Urinary bladder (tissue), 4 donors: ENCODE measurements at places on chromosomes 4 and X.

DNA sequence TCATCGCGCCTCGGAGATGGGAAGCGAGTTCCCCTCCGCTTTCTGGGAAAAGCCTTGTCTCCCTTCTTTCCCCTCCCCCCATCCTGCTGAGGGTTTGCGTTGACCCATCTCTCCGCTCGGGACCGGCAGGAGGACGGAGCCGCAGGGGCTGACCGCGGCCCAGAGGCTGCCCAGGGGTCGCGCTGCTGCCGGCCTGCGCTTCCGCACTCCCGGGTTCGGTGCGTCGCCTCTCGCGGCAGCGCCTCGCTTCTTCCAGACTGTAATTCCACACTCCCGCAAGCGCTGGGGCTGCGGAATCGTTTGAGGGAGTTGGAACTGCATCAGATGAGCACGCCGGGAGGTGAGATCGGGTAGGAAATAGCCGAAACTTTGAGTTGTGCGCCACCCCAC lies 88.3 kb downstream of the BCOR start:
- DNase-seq = no peak

- no peak for DNase-seq
Observed at GRCh38 chr4:154942176-154942575, 161.1 kb downstream of the RBM46 start.

GRCh38 chr4:113145519-113146291 lies 96.3 kb downstream of the ANK2 start:
- no peak for DNase-seq

DNA sequence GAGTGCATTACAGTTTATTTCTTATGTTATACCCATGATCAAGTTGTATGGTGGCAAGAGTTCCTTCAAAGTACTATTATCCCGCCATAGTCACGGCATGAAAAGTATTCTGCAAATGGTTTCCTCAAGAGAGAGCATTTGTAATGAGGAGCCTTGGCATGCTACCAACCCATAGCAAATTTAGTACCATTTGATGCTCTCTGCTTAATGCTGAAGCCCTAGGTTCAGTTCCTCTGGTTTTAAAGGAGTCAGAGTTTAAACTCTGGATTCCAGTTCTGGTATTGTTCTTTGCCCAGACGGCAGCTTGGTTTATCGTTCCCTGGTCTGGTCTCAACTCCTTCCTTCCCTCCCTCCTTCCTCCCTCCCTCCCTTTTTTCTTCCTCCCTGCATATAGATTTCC lies 371.3 kb downstream of the BMPR1B start:
- DNase-seq = no peak

DNA sequence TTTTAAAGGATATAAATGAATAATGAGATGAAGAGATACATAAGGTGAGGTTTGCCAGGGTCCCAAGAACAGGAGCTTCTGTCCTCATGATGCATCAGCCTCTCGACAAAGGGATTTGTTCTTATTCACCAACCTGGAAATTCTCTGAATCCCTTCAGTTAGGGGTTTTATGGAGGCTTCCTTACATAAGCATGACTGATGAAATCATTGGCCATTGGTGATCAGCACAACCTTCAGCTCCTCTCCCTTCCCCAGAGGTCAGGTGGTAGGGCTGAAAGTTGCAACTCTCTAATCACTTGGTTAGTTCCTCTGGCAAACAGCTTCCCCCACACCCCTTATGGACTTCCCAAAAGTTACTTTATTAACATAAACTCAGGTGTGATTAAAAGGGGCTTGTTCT lies 222.0 kb downstream of the SPRY1 start:
- no peak for DNase-seq

DNA sequence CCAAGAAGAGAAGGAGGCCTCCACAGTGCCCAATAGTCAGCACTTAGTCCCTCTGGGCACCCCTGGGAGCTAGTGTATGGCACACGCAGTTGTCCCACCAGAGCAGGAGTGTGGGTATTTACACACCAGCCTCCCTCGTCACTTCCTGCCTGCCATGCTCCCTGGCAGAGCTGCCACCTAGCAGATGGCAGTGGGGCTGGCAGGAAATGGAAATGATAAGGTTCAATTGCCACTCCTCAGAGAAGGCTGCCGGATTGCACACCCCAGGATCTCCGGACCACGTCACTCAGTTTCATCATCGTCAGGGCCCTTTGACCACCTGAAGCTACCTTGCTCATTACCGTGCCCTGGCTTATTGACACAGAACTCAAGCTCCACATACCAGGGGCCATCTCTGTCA lies 173.3 kb upstream of the PSAPL1 start:
- DNase-seq = no peak

DNA sequence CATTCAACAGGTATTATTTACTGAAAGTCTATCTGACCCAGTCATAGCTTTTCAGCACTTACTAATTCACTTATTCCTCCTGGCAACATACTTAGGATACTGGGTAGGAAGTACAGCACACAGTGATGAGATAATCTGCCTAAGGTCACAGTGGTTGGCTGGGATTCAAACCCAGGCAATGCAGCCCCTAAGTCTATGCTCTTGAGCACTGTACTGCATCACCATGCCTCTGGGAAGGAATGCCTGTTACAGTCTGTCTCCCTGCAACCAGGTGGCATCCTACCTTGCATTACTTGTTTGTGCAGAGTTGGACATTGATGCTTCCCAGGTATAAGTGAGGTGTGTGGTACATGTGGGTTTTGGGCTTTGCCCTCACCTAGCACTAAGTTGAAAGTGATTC lies 21.5 kb upstream of the LRAT start:
- DNase-seq = no peak

DNA sequence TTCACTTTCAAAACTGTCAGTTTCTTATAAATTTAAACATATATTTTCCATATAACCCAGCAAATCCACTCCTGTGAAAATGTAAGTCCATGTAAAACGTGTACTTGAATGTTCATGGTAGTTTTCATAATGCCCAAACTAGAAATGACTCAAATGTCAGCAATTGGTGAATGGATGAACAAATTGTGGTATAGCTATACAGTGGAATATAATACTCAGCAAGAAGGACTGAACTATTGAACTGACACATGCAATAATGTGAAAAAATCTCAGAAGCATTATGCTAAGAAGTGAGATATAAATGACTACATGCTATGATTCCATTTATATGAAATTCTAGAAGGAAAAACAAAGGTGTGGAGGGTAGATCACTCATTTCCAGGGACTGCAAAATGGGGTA lies 52.2 kb downstream of the USP53 start:
- no peak for DNase-seq

DNA sequence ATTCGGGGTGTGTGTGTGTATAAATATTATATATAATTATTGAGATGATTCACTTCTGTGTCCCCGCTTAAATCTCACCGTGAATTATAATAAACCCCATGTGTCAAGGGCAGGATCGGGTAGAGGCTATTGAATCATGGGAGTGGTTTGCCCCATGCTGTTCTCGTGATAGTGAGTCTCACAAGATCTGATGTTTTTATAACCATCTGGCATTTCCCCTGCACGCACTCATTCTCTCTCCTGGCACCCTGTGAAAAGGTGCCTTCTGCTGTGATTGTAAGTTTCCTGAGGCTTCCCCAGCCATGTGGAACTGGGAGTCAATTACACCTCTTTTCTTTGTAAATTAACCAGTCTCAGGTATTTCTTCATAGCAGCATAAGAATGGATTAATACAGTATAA lies 851.4 kb upstream of the AGA start:
- no peak for DNase-seq

DNA sequence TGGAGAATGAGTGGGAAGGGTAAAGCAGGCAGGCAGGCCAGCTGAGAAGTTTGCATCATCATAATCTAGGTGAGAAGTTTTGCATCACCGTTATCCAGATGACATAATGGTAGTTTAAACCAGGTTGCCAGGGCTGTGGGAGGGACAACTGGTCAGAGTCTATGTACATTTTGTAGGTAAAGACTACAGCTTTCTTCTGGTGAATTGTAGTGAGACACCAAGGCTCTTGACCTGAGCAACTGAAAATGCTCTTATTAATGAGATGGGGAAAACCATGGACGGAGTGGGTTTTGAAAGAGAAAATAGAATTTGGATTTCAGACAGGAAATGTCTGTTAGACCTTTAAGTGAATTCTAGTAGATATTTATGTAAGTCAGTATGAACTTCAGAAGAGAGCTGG lies 76.0 kb upstream of the VEGFC start:
- no peak for DNase-seq

DNA sequence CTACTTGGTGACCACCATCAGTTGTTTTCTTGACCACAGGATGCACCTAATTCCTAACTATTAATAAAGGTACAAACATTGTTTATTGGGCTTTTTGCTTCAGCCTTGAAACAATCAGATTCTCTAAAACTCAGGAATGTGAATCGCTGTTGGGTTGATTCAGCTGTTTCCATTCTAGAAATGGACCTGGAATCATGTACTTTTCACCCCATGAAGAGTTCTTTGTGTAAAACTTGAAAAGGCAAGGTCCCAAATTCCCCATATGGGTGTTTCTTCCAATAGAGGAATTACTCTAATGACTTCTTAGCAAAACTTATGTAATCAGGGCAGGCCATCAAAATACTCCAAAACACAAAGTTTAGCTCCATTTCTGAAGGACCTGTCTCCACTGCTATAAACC lies 7.4 kb downstream of the AFAP1 start:
- no peak for DNase-seq

DNA sequence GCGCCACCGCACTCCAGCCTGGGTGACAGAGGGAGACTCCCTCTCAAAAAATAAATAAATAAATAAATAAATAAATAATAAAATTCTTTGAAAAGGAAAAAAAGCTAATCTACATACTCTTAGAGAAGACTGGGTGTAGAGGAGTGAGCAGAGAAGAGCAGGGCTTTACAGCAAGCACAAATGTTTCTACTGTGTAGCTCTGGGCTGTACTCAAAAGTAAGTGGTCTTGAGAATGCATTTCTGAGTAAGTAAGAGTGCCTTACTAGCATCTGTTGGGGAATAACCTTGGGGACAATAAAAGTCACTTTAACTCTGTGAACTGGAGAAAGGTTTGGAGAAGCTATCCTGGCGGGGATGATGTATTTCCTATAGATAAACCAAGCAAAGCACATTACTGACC lies 185.8 kb downstream of the WDFY3 start:
- DNase-seq = no peak

DNA sequence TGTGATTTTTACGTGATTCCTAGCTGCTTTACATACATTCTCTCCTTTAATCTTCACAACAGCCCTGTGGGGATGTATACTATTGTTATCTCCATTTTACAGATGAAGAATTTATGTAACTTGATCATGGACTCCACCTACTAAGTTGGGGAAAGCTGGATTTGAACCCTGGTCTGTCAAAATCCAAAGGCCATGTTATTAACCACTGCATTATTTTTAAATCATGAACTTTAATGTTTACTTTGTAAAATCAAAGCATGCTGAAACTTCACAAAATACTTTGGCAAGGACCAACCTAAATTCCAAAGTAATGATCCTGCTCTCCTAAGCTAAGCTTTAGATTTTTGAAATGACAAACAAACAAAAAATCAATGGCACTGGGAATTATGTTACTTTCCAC lies 26.1 kb downstream of the FAM47E start:
- DNase-seq = no peak

DNA sequence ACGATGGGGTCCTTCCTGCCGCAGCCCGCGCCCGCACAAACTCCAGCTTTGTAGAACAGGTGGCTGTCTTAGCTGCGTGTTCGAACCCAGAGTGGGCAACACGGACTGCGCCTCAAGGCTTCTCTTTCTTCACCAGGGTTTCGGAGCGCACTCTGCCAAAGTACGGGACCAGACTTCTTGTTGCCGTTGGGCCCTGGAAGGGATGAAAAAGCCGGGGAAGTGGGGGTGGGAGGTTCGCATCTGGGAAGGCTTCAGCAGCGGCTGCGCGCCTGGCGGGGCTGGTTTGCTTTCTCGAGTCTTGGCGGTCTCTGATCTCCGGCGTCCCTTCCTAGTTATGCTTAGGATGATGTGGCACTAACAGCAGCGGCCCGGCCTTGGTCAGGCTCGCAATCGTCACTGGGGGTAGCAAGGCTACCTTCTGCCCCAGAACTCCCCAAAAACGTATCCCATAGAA lies 673 bp downstream of the PARM1 start:
- DNase-seq = no peak

DNA sequence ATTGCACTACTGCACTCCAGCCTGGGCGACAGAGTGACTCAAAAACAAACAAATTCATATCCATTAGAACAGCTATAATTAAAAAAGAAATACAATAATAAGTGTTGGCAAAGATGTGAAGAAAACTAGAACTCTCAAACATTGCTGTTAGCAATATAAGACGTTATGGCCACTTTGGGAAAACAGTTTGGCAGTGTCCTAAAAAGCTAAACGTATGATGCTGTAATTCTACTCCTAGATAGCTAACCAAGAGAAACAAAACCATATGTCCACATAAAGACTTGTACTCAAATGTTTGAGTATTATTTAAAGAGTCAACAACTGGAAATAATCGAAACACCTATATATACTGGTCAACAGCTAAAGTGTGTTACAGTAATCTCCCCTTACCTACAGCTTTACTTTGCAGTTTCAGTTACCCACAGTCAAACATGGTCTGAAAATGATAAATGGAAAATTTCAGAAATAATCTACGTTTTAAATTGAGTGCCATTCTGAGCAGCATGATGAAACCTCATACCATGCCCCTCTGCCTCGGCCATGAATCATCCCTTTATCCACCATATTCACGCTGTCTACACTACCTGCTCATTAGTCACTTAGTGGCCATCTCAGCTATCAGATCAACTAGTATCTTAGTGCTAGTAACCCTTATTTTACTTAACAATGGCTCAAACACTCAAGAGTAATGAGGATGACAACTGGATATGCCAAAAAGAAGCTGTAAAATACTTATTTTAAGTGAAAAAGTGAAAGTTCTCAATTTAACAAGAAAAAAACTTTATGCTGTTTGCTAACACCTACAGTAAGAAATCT lies 4.9 kb downstream of the ELF2 start:
- no peak for DNase-seq

GRCh38 chrX:40192196-40192595 lies 94.4 kb upstream of the BCOR start:
- DNase-seq = no peak

GRCh38 chr4:181604546-181604945 lies 638.7 kb upstream of the TENM3 start:
- no peak for DNase-seq

DNA sequence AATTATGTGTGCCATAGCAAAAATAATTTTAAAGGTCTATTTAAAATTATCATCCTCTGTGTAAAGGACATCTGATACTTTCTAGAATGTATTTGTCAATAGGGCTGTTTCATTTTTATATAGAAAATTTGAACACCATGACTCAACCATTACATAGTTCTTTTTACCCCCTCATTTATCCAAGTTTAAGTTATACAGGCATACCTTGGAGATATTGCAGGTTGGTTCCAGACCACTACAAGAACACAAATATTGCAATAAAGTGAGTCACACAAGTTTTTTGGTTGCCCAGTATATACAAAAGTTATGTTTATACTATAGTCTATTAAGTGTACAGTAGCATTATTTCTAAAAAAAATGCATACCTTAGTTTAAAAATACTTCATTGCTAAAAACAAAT lies 130.4 kb downstream of the MSL3 start:
- no peak for DNase-seq

- peak; percentile 40 for DNase-seq
Observed at GRCh38 chr4:80097400-80098177, 24.6 kb upstream of the ANTXR2 start.
